Type B pancreatic cell (in vitro differentiated cells): ENCODE measurements at places on chromosomes 16 and 17. TPM values are rescaled to one million over a fixed set of nuclear protein-coding genes. Genes with fewer than 3 reads are reported as not detected.

- no peak for DNase-seq
Observed at GRCh38 chr16:89198417-89199240, 1.7 kb downstream of the SLC22A31 start.

- no peak for DNase-seq
Observed at GRCh38 chr16:80226499-80226898, 314.3 kb upstream of the DYNLRB2 start.

GRCh38 chr16:266258-267164 lies 9.2 kb downstream of the RGS11 start:
- no peak for DNase-seq

DNA sequence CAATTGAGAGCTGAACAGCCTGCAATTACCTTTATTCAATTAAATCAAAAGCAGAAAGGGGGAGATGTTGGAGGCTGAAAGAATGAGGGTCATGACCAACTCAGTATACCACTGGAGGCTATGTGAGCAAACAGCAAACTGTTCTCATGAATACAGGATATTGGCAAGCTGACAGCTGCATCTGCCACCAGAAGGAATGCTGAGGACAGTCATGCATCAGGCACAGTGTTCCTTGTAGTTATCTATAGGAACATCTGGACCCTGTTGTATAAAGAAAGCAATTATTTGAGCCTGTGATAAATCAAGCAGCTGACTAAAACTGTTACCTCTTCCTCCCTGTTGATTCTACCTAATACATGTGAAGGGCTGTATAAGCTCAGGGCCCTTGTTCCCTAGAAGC lies 2064.6 kb downstream of the TP53TG3F start:
- DNase-seq, result no peak

DNA sequence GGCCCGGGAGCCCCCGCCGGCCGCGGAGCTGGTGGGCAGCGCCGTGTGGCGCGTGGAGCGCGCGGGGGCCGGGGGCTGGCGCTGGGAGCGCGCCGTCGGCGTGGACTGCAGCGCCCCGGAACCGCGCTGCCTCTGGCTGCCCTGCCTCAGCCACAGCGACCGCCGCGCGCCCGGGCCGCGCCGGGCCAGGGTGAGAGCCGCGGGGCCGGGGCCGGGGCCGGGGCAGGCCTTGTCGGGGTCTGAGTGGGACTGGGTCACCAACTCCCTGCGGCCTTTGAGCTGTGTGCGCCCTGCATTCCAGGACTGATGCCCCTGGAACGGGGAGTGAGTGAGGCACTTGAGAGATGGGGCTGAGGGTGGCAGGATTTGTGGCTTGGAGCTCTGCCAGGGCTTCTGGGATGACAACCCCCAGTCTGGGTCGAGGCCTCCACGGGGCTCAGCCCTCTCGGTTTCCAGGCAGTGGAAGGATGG lies 25.7 kb downstream of the ARHGAP23 start:
- no peak for DNase-seq

GRCh38 chr17:73371836-73372235 lies 60.0 kb upstream of the CDC42EP4 start:
- no peak for DNase-seq

DNA sequence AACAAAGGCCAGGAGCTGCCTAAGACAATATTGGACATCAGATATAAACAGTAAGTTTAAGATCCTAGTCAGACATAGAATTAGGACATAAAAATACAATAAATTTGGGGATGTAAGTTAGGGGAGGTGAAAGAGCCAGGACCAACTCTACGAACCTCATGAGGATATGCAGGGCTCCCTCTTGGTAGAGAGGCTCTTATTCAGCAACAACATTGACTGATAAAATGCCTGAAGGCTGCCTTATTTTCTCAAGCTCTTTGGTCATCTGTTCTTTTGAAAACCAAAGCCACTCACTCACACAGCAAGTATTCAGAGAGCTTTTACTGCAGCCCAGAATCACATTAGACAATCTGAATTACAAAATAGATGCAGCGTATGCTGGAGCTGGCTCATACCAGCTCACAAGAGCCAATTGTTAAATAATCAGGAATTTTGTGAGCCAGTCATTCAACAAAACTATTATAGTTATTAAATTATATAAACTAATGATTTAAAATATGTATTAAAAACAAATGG lies 108.6 kb upstream of the CLEC3A start:
- DNase-seq, result no peak

DNA sequence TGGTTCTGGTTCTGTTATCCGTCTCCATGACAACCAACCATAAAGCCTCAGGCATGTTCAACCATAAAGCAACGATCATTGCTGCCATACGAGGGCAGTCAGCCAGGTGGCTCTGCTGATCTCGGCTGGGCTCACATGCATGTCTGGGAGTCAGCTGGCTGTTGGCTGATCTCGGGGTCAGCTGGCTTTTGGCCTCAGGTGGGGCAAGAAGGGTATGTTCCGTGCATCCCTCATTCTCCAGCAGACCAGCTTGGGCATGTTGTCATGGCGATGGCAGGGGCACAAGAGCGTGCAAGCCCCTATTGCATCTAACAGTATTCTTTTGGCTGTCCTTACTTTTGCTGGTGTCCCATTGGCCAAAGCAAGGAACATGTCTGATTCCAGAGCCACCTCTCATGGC lies 86.2 kb downstream of the ABCC6 start:
- no peak for DNase-seq

- no peak for DNase-seq
Observed at GRCh38 chr17:51398687-51399086, 138.3 kb downstream of the UTP18 start.

DNA sequence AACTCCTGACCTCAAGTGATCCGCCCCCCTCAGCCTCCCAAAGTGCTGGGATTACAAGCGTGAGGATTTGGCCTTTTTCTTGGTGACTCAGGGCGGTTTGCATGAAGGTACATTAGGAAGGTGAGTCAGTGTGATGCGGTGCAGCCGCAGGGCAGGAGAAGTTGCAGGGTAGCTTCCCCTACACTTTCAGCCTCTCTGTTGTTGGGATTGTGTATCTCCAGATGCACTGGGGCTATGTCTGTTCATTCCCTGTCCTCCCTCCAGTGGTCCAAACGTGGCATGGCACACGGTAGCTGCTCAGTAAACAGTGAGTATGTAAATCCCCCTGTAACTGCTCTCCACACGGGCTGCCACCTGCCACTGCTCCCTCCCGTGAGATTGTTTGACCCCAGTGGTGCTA lies 109.1 kb upstream of the CDC42EP4 start:
- no peak for DNase-seq

DNA sequence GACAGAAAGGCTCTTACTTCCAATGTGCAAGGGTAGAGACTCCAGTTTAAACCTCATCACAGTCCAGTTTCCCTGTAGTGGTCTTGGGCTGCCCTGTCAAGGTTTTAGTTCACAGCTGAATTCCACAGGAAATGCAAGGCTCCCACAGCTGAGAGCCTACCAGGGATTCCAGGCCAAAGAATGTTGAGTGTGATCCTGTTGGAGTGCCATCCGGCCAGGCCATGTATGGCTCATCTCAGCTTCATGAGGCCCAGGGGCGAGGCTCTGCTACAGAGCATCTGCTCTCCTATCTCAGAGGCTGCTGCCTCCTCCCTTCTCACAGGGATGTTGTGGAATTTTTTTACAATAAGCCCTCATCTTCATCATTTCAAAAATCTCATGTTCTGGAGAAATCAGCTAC lies 239.8 kb upstream of the CCL2 start:
- no peak for DNase-seq

TP53TG3F gene
- not detected in 2 replicates for total RNA-seq

MYH11 gene
- total RNA-seq, result 0.43 TPM in 1 of 2 replicates, not detected in the other

KRTAP3-1 gene
- 1.7 TPM in 1 of 2 replicates, not detected in the other for total RNA-seq

AXIN2 gene
- 29.2 and 115 TPM in 2 replicates for total RNA-seq

SLC16A11 gene
- 3.9 and 10.5 TPM in 2 replicates for total RNA-seq

C16orf92 gene
- not detected in 2 replicates for total RNA-seq
